Sigmoid colon (tissue), 7 donors: ENCODE measurements at places on chromosomes 13 and 19. TPM values are rescaled to one million over a fixed set of nuclear protein-coding genes. Genes with fewer than 3 reads are reported as not detected.

OR7C1 gene
- total RNA-seq = under 0.01 TPM

GRCh38 chr19:55028757-55029156 lies 9.3 kb downstream of the GP6 start:
- H3K36me3 ChIP-seq = no peaks in the 10 kb centered on the region
- H3K27me3 ChIP-seq = no peaks in the 10 kb centered on the region
- H3K27ac ChIP-seq = no peak overlapping the region
- no peak overlapping the region for H3K4me3 ChIP-seq

GRCh38 chr19:2248136-2249009 lies 750 bp upstream of the AMH start:
- no peak for DNase-seq
- H3K27ac ChIP-seq = no peak overlapping the region
- H3K4me3 ChIP-seq = no peak overlapping the region
- no peaks in the 10 kb centered on the region for H3K4me1 ChIP-seq

DNA sequence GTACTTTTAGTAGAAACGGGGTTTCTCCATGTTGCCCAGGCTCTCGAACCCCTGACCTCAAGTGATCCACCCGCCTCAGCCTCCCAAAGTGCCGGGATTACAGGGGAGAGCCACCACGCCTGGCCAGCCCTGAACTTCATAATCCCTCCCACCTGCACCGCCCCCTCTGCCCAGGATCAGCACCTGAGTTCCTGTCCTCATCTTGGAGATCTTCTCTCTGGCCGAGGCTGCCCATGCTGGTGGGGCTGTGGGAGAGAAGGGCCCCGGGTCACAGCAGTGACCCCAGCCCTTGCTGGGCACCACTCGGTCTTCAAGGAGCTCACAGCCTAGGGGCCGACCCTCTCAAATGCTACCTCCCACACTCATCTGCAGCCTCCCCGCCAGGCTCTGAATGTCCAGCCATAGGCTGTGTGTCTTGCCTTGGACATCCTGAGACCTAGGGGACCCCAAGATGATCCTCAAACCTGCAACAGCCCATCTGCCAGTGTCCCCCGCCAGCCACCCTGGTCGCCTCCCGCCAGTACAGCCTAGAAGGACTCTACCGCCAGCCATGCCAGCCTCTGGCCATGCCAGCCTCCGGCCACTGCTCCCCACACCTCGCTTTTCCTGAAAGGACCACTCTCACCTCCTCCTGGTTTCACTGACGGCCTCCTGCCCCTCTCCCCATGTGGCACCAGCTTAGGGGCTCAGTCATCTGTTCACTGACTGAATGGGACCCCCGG lies 1.5 kb downstream of the ATP8B3 start:
- peaks cover 21% of the 10 kb centered on the region for H3K4me1 ChIP-seq
- H3K27me3 ChIP-seq = no peaks in the 10 kb centered on the region
- no peak overlapping the region for H3K4me3 ChIP-seq
- H3K27ac ChIP-seq = no peak overlapping the region
- H3K36me3 ChIP-seq = peaks cover 4% of the 10 kb centered on the region

GRCh38 chr19:12937093-12937926 lies 1.1 kb upstream of the CALR start:
- peak overlapping the region; percentile 55 for H3K27ac ChIP-seq
- H3K4me3 ChIP-seq = peak overlapping the region; percentile 69
- no peaks in the 10 kb centered on the region for H3K4me1 ChIP-seq
- no peak for DNase-seq

- H3K4me1 ChIP-seq = no peaks in the 10 kb centered on the region
- H3K4me3 ChIP-seq = peak within 1 kb of the TSS; percentile 46
- no peaks in the 10 kb centered on the region for H3K27me3 ChIP-seq
- H3K27ac ChIP-seq = peak within 1 kb of the TSS; percentile 49
Measured at GRCh38 chr19:45076029-45076850, at the start of gene ZNF296. ZNF296 (minus strand) TSS chr19:45076478; CDS start chr19:45076373, 105 bp downstream.

GRCh38 chr13:36710396-36710795 lies 36.6 kb downstream of the SERTM1 start:
- no peaks in the 10 kb centered on the region for H3K27me3 ChIP-seq
- no peaks in the 10 kb centered on the region for H3K4me1 ChIP-seq
- H3K4me3 ChIP-seq = no peak overlapping the region
- DNase-seq = no peak

LGALS7B gene
- total RNA-seq = not detected

DNA sequence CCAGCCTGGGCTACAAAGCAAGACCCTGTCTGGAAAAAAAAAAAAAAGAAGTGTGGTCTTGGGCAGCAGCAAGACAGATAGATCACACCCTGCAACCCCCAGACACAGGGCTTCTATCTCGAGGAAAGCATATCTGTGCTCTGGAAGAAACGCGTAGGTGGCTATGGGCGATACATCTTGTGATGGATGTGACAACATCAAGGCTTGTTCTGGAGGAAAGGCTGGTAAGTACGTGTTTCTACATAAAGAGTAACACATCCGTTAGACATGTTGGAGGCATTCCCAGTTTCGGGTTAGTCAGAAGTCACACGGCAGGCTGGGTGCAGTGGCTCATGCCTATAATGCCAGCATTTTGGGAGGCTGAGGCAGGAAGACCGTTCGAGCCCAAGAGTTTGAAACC lies 6.6 kb upstream of the DHDH start:
- peaks cover 20% of the 10 kb centered on the region for H3K36me3 ChIP-seq
- H3K4me3 ChIP-seq = no peak overlapping the region
- no peaks in the 10 kb centered on the region for H3K27me3 ChIP-seq
- H3K4me1 ChIP-seq = no peaks in the 10 kb centered on the region
- H3K27ac ChIP-seq = peak overlapping the region; percentile 49

DNA sequence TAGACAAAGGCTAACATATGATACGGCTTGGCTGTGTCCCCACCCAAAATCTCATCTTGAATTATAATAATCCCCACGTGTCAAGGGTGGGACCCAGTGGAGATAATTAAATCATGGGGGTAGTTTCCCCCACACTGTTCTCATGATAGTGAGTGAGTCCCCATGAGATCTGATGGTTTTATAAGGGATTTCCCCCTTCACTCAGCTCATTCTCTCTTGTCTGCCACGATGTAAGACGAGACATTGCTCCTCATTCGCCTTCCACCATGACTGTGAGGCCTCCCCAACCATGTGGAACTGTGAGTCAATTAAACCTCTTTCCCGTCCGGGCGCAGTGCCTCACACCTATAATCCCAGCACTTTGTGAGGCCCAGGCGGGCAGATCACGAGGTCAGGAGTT lies 143.5 kb downstream of the RXFP2 start:
- peaks cover 8% of the 10 kb centered on the region for H3K4me1 ChIP-seq
- H3K27me3 ChIP-seq = no peaks in the 10 kb centered on the region
- no peaks in the 10 kb centered on the region for H3K36me3 ChIP-seq
- no peak for DNase-seq
- H3K4me3 ChIP-seq = no peak overlapping the region
- no peak overlapping the region for H3K27ac ChIP-seq

ZNF415 gene
- 12.2 TPM for total RNA-seq

CCDC169 gene
- total RNA-seq = 3.0 TPM

DNA sequence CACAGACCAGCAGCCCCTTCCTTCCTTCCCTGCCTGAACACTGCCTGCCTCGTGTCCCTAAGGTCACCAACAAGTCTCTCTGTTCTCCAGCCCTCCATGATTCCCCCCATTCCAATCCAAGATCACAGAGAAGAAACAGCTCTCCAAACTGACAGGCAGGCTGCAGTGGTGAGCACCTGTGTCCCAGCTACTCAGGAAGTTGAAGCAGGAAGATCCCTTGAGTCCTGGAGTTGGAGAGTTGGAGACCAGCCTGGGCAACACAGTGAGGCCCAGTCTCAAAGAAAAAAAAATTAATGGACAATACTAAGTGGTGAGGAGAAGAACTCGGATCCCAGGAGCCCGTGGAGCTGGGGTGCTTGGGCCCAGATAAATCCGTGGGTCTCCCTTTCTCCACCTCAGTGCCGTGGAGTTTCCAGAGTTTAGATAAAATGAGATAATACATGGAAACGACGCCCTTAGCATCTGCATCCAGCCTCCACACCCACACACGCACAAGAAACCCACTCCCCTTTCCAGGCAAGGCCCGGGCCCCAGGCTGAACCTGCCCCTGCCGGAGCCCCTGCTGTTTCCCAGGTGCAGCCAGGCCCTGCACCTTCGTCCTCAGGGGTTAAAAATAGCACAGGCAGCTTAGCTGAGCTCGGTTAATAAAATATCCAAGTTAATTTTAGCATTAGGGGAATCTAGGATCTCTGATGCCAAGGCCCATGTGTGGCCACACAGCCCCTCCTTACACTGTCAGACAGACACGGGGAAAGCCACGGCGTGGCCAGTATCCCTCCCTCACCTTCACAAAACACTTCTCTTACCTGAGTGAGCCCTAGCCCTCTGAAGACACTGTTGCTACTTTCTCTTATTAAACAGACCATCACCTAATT lies 4.7 kb downstream of the RASA3 start:
- H3K36me3 ChIP-seq = no peaks in the 10 kb centered on the region
- peak overlapping the region; percentile 51 for H3K27ac ChIP-seq
- peaks cover 48% of the 10 kb centered on the region for H3K4me1 ChIP-seq
- H3K27me3 ChIP-seq = no peaks in the 10 kb centered on the region
- H3K4me3 ChIP-seq = no peak overlapping the region
- no peak for DNase-seq

DNA sequence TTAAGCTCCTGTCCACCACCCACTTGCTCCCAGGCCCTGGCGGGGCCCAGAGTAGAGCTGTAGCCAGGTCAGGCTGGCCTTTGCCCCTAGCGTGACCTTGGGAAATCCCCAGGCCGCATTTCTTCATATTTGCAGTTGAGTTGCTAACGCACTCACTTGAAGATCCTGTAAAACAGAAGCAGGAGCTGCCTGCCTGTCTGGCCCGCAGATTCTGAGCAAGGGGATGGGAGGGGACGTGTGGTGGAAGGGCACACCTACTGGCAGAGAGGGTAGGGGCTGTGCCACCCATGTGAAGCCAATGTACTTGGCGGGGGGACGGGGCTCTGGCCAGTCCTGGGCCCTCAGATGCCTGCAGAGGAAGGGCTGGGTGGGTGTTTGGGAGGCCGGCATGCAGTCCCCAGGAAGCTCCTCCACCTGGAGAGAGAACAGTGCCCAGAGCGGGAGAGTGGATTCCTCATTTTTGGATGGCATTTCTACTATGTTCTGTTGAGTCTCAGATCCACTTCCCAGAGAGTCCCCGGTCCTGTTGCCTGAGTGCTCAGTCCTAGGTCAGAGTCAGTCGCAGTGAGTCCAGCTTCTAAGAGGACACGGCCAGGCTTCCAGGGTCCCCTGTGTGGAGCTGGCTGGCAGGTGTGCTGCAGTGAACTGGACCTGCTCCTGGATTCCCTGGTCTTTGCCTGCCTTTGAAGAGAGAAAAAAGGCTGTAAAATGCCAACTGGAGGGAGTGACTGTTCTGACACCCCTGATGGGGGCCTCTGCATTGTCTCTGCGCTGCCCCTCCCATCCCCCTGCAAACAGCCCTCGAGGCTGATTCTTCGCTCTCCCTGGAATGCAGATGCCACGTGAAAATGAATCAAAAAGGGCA lies 62.9 kb downstream of the GGACT start:
- DNase-seq = peak; percentile 39
- no peak overlapping the region for H3K4me3 ChIP-seq
- H3K27me3 ChIP-seq = no peaks in the 10 kb centered on the region
- H3K4me1 ChIP-seq = peaks cover 4% of the 10 kb centered on the region
- no peaks in the 10 kb centered on the region for H3K36me3 ChIP-seq

KIR3DL2 gene
- not detected for total RNA-seq

- H3K4me1 ChIP-seq = no peaks in the 10 kb centered on the region
- no peak overlapping the region for H3K27ac ChIP-seq
- no peaks in the 10 kb centered on the region for H3K27me3 ChIP-seq
- no peaks in the 10 kb centered on the region for H3K36me3 ChIP-seq
Measured at GRCh38 chr13:24610956-24611355, 69.3 kb upstream of the ATP12A start.

PNMA8C gene
- total RNA-seq = 0.27 TPM

- H3K27ac ChIP-seq = peak overlapping the region; percentile 31
- H3K27me3 ChIP-seq = no peaks in the 10 kb centered on the region
- no peak overlapping the region for H3K4me3 ChIP-seq
- H3K4me1 ChIP-seq = peaks cover 18% of the 10 kb centered on the region
- no peak for DNase-seq
- H3K36me3 ChIP-seq = no peaks in the 10 kb centered on the region
Measured at GRCh38 chr19:3570606-3571011, 2.1 kb upstream of the HMG20B start.

DNA sequence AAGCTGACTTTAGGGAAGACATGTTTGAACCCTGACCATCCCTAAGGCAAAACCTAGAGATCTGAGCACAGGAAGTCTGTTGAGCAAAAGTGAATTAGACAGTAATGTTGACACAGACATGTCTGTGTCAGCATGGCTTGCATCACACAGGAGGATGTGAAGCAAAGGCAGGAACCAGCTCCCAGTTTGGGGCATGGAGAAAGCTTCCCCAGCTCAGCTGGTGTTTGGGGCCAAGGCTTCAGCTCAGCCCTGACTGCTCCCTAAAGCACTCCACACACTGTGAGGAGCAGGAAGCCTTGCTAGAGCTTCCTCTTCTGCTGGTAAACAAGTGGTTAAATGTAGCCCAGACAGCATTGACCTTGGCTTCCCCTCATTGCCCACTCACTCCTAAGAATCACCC lies 153.8 kb upstream of the UBL3 start:
- H3K27me3 ChIP-seq = no peaks in the 10 kb centered on the region
- no peaks in the 10 kb centered on the region for H3K36me3 ChIP-seq
- no peak overlapping the region for H3K4me3 ChIP-seq
- H3K27ac ChIP-seq = no peak overlapping the region
- H3K4me1 ChIP-seq = no peaks in the 10 kb centered on the region

CCDC159 gene
- total RNA-seq = 20.8 TPM

- no peaks in the 10 kb centered on the region for H3K36me3 ChIP-seq
- DNase-seq = no peak
- peaks cover 66% of the 10 kb centered on the region for H3K4me1 ChIP-seq
- peak overlapping the region; percentile 64 for H3K27ac ChIP-seq
- no peak overlapping the region for H3K4me3 ChIP-seq
Measured at GRCh38 chr19:39133431-39134270, 8.1 kb downstream of the PAK4 start.

BRSK1 gene
- 3.9 TPM for total RNA-seq

- peaks cover 32% of the 10 kb centered on the region for H3K27me3 ChIP-seq
- no peaks in the 10 kb centered on the region for H3K36me3 ChIP-seq
- H3K4me3 ChIP-seq = peak overlapping the region; percentile 53
- peak; percentile 95 for DNase-seq
- peak overlapping the region; percentile 72 for H3K27ac ChIP-seq
Measured at GRCh38 chr19:40613690-40614621, 12.8 kb downstream of the LTBP4 start.
